ENCODE measurements at places on chromosomes 1 and 21.
A peak's percentile ranks its signal among the peaks of the same experiment; 100 is the strongest.

DNA sequence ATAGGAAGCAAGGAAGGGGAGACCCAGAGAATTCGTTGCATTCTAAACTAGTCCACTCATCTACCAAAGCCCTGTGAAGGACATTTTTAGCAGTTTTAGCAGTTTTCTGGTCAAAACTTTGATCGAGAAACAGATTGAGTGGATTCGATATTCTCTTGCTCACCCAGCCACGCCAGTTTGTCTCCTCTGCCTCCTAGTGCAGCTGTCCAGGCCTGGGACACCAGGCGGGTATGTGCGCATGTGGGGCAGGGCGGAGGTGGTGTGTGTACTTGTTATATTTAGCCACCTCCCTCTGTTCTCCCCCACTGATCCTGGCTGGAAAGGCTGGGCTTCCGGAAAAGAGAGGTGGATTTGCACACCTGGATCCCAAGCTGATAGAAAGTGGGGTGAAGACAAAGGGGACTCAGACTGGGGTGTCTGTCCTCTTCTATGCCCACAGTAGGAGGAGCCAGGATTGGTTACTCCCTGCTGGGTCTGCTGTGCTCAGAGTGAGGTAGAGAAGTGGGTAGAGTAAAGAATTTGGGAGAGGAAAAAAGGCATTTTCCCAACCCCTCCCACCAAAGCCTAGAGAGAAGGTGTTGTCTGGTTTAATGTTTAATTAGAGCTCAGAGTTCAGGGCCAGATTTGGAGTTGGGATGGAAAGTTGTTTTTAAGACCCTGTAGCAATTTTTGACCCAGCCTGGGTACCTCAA lies 3.8 kb downstream of the LMNA start:
- DNase-seq: no peak

GRCh38 chr21:29639366-29640079 lies 300.3 kb downstream of the GRIK1 start:
- DNase-seq: no peak

DNA sequence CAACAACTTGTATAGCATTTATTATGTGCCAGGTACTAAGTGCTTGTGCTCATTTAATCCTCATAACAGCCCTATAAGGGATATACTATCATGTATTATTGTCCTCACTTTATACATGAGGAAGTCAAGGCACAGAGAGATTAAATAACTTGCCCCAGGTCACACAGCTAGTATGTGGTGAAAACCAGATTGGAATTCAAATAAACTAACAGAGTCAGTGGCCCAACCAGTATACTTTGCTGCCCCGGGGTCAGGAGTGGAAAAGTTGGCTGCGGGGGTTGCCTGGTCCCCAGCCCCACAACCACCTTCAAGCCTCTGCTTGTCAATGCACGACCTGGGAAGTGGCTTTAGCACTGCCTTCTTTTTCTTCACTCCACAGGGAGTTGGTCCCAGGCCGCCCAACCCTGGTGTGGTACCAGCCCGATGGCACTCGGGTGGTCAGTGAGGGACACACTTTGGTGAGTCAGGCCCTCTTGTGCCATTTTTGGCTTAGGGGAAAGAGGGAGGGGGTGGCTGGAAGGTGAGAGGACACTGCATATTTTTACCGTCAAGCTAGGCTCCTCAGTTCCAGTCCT lies 2.5 kb downstream of the ADAM15 start:
- DNase-seq: no peak

DNA sequence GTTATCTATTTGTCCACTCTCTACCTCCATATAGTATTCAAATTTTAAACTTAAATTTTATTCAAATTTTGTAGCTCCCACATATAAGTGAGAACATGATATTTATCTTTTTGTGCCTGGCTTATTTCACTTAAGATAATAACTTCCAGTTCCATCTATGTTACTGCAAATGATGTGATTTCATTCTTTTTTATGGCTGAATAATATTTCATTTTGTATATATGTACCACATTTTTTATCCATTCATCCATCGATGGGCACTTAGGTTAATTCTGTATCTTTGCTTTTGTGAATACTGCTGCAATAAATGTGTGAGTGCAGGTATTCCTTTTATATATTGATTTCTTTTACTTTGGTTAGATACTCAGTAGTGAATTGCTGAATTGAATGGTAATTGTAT lies 2.1 kb downstream of the DNAH14 start:
- no peak for DNase-seq

- DNase-seq: peak; percentile 67
These were observed 30.4 kb downstream of the RAP1GAP start for GRCh38 chr1:21638531-21639341.

GRCh38 chr21:19557046-19557445 lies 1153.5 kb upstream of the TMPRSS15 start:
- no peak for DNase-seq

DNA sequence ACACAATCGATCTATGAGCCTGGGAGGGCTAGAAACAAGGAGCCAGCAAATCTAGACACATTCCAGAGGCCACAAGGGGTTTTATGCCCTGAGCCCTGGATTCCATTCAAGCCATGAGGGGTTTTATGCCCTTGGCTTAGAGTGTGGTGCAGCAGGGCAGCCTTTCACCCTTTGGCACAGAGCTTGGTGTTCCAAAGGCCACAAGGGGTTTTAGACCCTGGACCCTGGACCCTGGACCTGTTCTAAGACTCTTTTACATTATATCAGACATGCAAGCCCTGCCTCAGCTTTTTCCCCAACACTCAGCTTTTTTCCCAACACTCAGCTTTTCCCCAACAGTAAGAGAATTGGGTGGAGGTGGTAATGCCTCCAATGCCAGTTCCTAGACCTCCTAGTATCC lies 13.3 kb downstream of the MSTO1 start:
- no peak for DNase-seq

DNA sequence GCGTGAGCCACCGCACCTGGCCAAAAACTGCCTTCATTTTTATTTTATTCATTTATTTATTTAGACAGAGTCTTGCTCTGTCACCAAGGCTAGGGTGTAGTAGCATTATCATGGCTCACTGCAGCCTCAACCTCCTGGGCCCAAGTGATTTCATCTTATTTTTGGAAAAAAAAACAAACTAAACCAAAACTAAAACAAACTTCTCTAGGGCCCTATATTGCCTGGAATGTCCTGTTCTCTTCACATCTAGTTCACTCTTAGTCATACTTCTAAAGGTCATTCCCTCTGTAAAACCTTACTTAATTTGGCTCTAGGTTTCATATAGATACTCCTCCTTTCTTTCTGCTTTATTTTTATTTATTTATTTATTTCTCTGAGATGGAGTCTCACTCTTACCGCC lies 15.6 kb downstream of the RPS27 start:
- DNase-seq: no peak

DNA sequence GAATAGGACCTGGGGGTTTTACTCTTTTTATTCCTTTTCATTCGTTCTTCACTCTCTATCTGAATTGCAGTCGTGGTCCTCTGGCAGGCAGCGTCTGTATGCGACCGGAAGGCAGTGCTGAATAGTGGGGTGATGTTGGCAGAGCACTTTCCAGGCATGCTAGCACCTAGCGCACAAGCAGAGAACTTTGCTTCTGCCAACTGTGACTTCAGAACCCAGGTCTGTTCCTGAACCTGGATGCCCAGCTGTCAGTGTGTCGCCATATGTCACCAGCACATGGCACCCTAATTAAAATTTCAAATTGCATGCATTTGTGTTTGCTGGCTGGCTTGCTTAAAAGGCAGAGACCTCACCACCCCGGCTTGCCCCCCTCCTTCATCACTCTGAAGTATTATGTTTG lies 116.2 kb downstream of the NFIA start:
- no peak for DNase-seq

GRCh38 chr1:94215955-94216354 lies 21.4 kb downstream of the ARHGAP29 start:
- no peak for DNase-seq

GRCh38 chr1:238135708-238136664 lies 245.3 kb upstream of the ZP4 start:
- DNase-seq: no peak

DNA sequence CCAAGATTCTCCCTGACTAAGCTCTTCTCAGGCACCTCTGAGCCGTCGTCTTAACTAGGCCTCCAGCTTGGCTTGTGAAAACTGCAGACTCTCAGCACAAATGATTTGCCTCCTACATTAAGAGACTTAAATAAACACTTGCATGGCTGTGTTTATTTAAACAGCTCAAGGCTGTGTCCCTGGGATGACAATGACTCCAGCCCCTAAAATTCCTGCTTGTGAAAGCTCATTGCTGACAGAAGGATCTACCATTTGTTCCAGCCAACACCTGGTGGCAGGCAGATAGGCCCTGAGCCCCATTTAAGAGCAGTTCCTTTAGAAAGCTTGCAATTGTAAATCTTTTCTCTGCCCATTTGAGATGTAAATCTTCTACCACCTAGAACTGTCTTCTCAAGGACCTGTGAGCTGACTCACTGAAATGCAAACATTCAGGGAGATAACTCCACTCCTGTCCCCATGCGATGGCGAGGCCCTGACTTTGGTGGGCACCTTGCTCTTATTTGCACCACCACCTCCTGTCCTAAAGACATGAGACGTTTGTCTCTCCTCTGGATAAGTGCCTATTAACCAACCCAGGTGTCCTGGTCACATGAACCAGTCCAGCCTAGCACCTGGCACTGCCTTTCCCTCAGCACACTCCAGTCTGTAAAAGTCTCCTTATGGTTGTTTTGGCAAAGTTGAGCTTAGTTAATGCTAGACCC lies 15.1 kb upstream of the PCP4 start:
- DNase-seq: peak; percentile 88

DNA sequence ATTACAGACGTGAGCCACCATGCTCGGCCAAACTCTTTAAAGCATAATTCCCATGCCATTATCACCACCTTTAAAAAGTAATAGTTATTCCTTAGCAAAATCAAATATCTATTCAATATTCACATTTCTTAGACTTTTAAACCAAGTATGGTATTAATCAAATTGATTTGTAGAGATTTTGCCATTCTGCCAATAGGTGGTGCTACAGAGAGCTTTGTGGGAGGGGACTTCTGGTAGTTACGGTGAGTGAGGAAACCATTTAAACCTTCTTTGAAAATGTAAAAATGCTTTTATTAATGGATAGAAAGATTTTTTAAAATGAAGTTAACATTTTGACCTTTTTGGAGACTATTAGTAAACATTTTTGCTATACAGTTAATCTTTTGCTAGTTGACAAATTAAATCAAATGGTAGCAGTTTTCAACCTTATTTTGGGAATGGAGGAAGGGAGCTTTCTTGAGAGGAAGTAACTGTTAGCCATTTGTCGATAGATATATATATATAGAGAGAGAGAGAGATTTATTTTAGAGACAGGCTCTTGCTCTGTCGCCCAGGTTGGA lies 19.3 kb downstream of the IARS2 start:
- no peak for DNase-seq

DNA sequence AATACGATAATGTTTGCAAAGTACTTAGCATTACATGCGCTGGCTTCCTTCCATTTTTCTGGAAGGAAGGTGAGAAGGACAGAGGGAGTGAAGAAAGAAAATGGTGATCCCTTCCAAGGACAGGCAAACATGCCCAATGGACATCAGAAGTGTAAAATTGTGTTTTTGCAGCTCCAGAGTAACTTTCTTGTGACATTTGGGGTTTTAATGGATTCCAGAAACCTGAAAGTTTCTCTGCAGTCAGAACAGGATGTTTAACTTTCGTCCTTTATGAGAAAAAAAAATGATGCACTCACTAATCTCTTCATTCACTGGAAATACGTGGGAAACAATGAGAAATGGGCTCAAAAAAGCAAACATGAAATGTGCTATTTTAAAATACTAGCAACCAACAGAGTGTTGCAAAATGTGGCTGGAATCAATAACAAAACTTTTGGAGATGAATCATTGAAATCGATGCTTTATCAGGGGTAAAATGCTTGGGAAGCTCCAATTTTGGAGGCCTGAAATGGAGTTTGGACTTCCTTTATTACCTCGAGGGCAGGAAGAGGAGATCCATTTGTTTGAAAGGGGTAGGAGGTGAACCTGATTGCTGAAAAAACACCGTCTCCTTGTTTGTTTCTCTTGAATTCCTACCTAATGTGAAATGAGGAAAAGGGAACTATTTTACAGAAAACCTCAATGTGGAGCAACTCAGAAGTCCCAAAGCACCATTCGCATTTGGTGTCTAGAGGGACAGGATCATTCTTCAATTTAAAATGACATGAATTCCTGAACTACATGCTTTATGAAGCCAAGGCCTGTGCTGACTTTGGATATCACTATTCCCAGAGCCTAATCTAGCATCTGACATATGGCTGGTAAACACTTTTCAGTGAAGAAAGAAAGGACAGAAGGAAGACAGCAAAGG lies 129.5 kb downstream of the TRABD2B start:
- no peak for DNase-seq

- DNase-seq: no peak
These were observed 83.4 kb upstream of the ADGRL4 start for GRCh38 chr1:79089946-79090345.

All from DMS153 (cell line).